Stimulated activated CD8-positive, alpha-beta memory T cell treated with anti-CD3 and anti-CD28 coated beads, Interleukin-4, amount 100 ng/mL, for 48 hours (primary cell): ENCODE measurements at places on chromosomes 11 and 22.

GRCh38 chr11:35138606-35138942 is 397 bp upstream of the CD44 start:
- DNase-seq: no peak

DNA sequence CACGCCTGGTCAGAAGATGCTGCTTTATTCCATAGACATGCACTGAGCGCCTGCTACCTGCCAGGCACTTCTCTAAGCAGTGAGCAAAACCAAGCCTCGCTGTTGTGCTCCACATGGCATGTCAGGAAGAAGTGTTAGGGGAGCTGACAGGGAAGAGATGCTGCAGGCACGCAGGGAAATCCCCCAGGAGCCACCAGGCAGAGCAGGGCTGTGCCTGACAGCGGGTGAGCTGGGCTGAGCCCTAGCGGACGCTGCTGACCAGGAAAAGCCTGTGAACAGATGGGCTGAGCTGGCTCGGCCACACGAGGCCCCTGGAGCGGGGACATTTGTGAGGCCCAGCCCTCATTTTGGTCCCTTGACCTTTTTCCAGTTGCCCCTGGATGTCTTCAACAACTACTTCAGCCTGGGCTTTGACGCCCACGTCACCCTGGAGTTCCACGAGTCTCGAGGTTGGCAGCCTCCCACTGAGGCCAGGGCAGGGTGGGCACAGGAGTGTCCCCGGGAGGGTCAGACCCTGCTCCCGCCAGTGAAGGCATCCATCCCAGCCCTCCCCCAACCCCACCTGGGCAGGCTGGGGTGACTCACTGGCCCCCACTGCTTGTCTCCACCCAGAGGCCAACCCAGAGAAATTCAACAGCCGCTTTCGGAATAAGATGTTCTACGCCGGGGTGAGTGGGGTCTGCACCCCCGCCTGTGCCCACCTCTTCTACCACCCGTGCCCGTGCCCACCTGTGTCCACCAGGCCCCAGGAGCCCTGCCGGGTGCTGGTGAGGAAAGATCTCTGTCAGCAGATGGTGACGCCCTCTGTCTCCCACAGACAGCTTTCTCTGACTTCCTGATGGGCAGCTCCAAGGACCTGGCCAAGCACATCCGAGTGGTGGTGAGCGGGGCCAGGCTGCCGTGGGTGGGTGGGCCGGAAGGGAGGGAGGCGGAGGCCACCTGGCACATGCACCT is 7.4 kb upstream of the MDK start:
- no peak for DNase-seq

- DNase-seq: no peak
These were observed 15.2 kb downstream of the CD82 start for GRCh38 chr11:44580701-44581100.

DNA sequence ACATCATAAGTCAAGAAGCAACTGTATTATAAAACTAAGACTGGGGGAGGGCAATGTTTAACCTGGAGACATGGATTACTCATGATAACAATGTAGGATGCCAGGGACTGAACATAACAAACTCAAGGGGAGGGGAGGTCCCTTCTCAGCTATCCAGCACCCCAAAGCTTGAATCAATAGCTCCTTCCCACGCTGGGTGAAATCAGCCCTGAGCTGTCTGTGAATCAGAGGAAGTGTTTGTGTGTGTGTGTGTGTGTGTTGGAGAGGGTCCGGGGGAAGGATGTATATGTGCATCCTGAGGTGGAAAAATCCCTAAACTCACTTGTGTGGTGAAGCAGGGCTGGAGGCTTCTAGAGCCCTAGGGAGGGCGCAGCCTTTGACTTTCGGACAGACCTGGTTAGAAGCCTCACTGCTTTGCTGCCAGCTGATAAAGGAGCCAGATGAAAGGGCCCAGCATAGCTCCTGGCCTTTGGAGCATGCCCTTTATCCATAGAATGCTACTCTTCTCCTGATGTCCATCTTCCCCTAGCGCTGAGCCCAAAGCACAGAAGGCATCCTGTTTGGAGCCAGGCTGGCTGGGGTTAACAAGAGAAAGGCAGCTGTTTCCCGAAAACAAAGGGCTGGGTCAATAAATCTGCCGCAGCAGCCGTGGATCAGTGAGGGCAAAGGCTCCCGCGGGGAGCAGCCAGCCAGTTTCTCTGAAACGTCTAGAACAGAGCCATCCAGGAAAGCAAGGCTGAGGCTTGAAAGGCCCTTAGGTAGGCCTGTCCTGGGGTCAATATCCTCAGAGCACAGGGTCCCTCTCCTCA is 35.8 kb downstream of the TNKS1BP1 start:
- DNase-seq: no peak

GRCh38 chr22:40718250-40719204 is 39.2 kb downstream of the MCHR1 start:
- DNase-seq: no peak

- DNase-seq: no peak
These were observed 282.7 kb upstream of the CCDC179 start for GRCh38 chr11:23143022-23143421.

DNA sequence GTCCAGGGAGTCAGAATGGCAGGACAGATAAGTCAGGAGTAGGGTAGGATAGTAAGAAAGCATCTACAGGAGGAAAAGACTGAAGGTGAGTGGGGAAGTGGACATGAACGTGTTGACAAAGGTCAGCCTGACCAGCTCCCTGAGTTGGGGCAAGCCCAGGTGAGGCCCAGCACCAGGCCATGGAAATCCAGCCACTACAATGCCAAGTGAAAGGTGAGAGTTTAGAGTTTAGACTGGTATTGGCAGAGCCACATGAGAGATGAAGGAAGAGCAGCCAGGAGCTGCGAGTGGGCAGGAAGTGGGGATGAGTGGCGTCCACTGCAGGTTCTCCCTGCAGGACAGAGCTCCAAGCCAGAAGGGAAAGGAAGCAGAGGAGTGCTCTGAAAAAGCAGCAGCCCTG is 16.5 kb upstream of the SMCO4 start:
- no peak for DNase-seq

DNA sequence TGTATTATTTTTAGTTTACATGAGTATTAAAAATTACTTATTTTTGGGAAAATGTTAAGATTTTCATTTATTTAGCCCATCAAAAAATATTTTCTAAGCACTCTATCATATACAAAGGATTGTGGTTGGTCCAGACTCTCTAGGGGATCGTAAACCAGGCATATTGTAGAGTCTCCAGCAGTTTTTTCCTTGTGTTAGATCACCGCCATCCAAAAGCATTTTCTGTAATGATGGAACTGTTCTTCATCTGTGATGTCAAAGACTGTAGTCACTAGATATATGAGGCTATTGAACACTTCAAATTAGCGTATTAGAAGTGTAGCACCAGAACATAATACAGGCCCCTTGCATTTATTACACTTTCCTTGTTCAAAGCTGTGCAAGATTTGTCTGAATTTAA is 154.9 kb downstream of the SBF2 start:
- DNase-seq: no peak

GRCh38 chr11:121551463-121551862 is 98.7 kb upstream of the SORL1-AS1 start:
- DNase-seq: no peak

- no peak for DNase-seq
These were observed 206.2 kb upstream of the CADM1 start for GRCh38 chr11:115710426-115710825.

- no peak for DNase-seq
These were observed 65.4 kb upstream of the B3GAT1 start for GRCh38 chr11:134477486-134477885.

DNA sequence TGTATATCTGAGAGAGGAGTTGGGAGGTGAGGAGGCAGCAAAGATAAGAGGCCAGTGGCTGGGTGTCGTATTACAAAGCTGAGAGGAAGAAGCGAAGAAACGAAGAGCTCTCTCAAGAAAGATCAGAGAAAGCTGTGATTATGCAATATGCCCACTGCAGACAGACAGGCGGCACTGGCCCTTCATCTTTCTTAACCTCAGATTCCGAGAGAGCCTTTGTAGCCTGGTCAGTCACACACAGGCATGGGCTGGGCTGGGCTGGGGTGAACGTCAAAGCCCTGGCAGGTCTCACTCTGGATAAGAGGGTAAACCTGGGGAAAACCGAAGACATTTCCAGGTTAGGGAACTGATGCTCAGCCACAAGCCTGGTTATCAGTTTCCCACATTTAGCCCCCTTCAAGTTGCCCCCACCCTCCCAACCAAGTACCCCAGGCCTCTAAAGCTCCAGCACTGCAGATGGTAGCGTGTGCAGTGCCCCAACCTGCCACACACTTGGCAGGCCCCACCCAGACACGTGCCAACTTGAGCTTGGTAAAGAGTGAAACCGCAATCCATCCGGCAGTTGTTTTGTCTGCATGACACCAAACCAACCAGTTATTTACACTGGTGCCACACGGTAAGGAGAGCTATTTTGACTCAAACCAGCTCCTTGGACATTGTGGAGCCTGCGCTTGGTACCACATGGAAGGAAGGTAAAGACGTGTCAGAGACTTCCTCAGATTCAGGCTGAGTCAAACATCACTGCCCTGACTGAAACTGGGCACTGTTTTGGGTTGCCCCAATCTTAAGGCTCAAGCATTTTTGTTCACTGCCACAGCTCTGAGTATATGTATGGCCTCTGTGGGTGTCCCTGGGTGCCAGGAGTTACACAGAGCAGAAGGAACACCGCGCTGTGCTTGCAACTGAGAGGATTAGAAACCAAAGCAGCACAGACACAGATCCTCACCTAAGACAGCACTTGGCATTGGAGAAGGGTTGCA is 135.9 kb downstream of the FDX1 start:
- no peak for DNase-seq

GRCh38 chr11:109853156-109853776 is 239.9 kb upstream of the ZC3H12C start:
- no peak for DNase-seq

DNA sequence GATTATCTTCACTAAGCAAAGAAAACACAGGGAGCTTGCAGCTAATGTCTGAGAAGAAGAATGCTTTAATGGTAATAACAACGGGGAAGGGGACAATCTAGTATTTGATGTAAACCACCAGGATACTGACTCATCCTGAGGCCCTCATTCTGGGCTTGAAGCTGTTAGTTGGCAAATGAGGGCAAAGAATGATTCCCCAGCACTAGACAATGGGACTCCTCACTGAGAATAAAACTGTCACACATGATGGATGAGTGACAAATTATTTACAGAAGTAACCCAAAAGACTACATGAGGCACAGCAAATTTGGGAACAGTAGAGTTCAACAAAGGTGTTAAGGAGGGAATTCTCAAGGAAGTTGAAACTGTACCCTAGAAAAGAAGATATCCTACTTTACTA is 76.3 kb downstream of the FAM168A start:
- no peak for DNase-seq

- no peak for DNase-seq
These were observed 22.6 kb downstream of the PTPN5 start for GRCh38 chr11:18768978-18769377.

DNA sequence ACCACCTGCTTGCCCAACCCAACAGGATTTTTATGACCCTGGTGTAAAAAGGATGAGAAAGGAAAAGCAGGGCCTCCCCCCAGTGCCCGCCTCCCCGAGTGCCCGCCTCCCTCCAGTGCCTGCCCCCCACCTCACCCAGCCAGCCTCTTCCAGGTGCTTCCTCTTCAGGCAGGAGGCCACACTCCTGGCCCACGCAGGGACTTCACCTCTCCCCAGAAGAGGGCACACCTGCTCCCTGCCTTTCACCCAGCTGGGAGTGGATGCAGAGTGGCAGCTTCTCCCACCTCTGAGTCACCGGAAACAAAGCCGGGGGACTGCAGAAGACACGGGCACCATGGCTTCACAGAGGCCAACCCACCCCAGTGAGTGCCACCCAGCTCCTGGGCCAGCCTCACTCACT is 16.1 kb downstream of the CPT1A start:
- DNase-seq: peak; percentile 70

DNA sequence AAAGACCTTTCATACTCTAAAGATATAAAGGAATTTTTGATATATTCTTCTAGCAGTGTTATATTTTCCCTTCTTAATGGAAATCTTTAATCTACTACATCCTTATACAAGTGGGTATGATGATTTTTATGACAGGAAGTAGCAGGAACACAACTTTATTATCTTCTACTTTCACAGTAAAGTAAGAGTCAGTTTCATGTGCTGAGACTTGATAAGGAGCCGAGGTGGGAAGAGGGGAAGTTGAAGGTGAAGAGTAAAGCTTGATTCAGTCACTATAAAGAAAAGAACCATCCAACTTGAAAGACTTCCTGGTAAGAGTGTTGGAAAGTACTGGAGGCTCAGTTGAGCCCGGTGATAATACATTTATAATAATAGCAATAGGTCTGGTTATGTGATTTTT is 82.1 kb upstream of the PTH start:
- DNase-seq: no peak

DNA sequence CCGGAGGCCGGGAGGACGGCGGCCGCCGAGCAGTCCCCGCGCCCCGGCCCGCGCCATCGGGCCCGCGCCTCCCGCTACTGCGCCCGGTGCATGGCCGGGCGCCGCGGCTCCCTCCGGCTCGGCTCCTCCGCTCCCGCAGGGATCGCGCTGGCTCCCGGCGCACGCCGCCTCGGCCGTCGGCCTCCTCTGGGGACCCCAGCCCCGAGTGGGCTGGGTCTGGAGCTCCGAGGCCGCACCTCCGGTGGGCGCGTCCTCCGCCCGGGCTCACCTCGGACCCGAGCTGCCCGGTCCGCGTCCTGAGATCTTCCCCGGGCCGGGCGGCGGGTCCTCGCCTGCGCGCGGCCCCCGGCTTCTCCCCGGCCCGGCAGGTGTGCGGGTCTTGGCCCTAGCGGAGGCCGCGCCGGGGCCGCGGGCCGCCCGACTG is 251 bp downstream of the SHISA8 start:
- no peak for DNase-seq

GRCh38 chr11:28559492-28559891 is 451.3 kb downstream of the METTL15 start:
- DNase-seq: no peak

DNA sequence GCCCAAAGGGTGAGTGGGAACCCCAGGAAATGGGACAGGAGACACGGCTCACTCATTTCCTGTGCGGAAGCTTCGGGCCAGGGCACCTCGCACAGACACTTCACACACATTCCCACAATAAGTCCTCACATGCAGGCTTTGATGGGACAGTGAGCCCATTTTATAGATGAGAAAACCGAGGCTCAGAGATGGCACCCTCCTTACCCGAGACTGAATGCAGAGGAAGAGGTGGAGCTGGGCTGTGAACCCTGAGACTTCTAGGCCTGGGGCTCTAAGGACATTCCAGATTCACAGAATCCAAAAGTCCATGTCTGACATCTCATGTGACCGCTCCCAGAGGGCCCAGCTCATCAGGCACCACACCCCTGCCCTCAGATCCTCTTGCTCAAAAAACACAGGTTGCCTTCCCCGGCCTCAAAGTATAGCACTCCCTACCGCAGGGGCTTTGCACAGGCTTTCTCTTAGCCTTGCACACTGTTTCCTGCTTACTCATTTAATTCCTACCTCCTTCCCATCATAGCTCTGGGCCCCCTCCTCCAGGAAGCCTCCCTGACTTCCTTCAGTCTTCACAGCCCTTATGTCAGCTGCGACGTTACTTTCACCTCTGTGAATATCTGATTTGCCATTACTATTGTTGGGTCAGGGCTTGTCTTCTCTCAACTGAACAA is 57.1 kb upstream of the TCF20 start:
- no peak for DNase-seq

GRCh38 chr11:116929414-116930090 is 92.1 kb upstream of the APOA1 start:
- DNase-seq: no peak
